ENCODE measurements at places on chromosomes 4 and X.

GRCh38 chrX:34655501-34656455 lies 1.3 kb downstream of the TMEM47 start:
- peak; percentile 64 for DNase-seq

DNA sequence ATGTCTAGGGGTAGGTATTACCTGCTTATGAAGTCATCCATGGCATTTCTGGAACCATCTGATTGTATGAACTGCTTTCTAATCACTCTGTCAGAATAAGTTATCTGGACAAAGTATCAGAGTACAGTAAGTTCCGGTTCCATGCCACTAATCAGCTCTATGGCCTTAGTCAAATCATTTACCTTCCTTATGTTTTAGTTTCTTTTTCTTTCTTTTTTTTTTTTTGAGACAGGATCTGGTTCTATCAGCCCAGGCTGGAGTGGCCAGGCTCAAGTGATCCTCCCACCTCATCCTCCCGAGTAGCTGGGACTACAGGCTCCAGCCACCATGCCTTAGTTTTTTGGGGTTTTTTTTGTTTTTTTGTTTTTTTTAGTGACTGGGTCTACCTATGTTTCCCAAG lies 11.5 kb downstream of the XIAP start:
- no peak for DNase-seq

- DNase-seq, result no peak
Observed at GRCh38 chrX:101357166-101357795, 8.7 kb upstream of the TIMM8A start.

- no peak for DNase-seq
Observed at GRCh38 chrX:120453985-120454384, 15.1 kb downstream of the LAMP2 start.

- DNase-seq, result peak; percentile 48
Observed at GRCh38 chr4:41146716-41147506, 67.4 kb downstream of the APBB2 start.

DNA sequence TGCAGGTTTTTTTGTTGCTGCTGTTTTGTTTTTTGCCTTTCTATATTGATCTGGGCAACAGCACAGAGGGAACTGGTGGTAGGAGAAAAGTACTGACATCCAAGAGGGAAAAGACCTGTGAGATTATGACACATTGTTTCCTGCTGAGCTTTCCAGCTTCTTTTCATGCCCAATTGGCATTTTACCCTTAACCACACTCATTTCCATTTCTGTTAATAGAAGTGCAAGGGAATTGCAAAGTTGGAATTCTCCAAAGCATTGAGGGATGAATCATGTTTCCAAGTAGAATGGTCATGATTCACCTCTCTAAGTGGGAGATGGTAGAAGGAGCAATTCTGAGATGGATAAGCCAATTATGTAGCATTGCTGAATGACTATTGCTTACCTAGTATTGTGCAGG lies 161.5 kb downstream of the PPARGC1A start:
- DNase-seq, result no peak

GRCh38 chr4:138975225-138975624 lies 40.4 kb upstream of the NOCT start:
- no peak for DNase-seq

DNA sequence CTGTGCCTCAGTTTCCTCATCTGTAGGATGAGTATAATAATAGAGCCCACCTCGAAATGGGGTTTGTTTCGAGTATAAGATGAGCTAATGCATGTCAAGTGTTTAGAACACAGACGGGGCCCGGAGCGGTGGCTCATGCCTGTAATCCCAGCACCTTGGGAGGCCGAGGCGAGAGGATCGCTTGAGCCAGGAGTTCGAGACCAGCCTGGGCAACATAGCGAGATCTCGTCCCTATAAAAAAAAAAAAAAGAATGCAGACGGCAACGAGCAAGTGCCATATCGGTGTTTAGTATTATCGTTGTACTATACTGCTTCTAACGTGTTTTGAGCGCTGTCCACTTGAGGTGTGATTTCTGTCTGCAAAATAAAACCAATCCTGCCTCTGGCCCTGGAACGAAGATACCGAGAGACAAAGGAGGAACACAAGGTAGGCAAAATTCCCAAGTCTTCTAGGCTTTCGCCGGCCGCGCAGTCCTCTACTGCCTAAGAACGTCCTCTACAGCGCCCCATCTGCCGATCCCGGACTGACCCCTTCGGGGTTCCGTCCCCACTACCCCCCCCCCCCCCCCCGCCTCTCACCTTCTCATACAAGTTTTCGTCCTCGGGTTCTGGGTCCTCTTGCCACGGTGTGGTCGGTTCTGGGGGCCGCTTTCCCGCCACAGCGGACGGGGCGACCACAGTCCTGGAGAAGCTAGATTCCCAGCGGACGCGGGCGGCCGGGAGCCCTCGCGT lies 442 bp downstream of the NDUFB11 start:
- DNase-seq, result peak; percentile 71

DNA sequence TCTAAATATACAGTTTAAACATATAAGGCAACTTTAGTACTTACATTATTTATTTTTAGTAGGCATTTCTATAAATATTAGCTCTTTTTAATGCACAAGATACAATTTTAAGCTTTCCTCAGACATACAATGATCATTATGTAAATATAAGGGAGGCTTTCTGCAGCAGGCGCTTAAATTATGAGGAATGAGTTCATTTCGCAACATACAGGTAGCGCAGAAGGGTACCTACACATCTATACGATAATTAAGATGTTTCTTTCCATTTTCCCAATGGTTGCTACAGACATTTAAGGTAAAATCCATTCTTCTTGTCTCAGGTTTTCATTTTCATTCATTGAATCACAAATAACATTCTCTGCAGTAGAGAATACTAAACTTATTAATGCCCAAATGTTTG lies 1.2 kb downstream of the AASDH start:
- DNase-seq, result no peak

DNA sequence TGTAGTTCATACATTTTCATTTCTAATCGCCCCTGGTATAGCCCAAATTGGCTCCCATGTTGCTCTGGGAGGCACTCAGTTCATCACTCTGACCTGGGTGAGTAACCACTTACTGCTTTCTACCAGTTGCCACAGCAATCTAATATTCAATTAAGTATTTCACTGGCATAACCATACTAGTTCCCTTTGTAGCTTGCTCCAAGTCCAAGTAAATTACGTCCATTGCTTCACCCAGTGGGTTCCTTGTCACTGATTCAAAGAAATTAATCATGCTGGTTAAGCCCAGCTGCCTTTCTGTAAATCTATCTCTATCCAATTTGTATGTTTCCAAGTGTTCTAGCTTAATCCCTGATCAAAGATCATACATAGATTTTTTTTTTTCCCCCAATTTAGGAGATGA lies 92.0 kb upstream of the CBR4 start:
- DNase-seq, result no peak

DNA sequence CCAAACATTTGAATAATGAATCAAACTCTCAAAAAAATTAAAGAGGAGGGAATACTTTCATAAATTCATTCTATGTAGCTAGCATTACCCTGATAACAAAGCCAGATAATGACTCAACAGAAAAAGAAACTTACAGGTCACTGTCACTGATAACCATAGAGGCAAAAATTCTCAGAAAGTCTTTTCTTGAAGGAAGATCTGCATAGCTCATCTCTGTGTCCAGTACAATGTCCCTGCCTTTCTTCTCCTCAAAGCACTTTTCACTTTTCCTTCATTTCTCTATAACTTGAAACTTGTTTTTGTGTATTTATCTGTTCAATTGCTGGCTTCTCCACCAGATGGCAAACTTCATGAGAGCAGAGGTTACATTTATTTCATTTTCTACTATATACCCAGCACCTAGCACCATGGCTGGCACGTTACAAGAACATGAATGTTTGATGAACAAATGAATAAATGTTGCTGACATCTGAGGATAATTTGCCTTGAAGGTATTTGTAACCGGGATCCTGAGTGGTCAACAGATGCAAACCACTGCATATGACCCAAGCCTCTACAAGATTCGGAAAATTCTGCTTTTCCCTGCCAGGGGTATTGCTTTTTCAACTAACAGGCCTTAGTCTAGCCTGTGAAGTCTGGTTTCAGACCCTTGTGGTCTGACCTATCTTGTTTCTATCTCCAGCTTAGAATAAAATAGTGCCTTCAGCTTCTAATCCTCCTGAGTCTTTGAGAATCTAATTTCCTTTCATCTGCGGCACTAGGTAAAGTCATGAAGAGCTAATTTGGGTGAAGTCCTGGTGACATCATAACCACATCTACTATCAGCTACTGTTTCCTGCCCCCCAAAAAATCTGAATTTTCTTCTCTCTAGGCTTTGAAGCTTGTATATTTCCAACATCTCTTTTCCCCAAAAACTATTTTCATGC lies 52.5 kb upstream of the ANTXR2 start:
- peak; percentile 63 for DNase-seq

DNA sequence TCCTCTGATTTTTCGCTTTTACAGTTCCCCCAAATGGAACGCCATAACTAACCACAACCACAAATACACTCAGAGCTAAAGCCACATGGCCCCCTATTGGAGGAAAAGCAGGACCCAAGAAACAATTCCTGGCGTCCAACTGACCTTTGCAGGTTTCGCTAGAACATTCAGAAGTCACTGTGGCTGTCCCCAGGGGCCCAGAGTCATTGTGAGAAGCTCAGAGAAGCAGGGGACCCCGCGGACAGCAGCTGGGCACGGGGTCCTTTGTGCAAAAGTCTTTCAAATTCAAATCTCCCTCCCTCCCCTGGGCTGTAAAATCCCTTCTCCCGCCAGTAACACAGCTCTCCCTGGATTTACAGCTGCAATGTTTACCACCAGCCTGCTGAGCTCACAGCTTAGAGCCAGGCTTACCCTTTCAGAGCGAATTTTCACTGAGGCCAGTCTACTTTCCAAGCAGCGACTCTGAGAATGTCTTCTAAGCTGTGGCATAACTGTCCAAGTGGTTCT lies 214.8 kb downstream of the CRLF2 start:
- no peak for DNase-seq

DNA sequence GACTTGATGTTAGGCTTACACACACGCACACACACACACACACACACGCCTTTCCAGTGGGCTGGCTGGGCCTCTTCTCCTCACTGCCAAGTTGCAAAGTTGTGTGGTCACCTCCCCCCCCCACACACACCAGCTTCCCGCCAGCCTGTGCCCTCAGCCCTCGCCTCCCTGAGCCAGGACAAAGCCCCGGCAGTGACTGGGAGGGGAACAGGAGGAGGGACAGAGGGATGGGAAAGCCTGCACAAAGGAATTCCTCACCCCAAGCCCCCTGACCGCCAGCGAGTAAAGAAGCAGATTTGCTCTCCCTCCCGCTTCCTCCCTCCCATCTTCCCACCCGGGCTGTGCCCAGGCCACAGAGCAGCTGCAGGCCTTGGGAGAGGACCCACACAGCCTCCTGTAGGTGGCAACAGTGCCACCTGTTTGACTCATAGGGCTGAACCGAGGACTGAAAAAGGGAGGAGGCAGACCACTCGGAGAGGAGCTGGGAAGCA lies at the start of gene GDPD2:
GDPD2 (plus strand) TSS at position 464 of the 491 bp plus-strand sequence. CDS start 1,671 bp downstream, outside the sequence.
- DNase-seq, result peak; percentile 37

DNA sequence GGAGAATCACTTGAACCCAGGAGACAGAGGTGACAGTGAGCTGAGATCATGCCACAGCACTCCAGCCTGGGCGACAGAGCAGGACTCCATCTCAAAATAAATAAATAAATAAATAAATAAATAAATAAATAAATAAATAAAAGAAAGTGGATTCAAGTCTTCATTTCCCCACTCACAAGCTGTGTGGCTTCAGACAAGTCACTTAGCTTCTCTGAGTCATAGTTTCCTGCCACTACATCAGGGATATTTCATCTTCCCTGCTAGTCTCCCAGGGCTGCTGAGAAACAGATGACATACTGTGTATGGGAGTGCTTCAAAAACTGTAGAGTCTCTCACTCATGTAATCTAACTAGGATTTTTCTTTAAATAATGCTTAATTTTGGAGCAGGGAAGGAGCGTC lies 37.2 kb downstream of the TBC1D9 start:
- no peak for DNase-seq

DNA sequence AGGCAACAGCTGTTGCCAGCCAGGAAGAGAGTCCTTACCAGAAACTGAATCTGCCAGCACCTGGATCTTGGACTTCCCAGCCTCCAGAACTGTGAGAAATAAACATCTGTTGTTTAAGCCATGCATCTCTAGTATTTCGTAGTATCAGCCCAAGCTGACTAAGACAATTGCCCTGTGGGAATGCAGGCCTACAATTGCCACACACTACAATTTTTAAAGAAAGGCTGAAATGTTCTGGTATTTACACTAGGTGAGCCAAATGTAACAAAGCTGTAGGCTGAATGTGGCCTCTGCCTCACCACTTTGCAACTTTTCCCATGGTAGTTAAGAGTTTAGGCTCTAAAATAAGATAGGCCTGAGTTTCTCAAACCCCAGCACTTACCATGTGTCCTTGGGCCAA lies 59.1 kb downstream of the SPATA18 start:
- DNase-seq, result no peak

- no peak for DNase-seq
Observed at GRCh38 chr4:104490096-104490769, 4.5 kb downstream of the CXXC4 start.

DNA sequence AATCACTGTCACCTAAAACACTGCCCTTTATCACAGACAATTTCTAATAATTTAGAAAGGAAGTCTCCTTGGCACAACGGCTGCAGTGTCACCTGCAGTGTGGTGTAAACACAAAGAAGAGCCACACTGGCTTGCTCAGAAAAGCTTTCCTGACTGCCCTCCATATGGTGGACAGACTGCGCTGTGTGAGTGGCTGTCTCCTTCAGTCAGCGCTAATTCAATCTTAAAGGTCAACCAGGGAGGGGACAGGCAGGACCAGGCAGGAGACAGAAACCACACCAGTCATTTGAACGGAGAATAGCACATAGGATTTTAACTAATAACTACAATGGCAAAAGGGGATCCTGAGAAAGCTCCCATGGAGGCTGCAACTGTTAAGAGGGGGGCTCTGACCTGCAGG lies 132.1 kb downstream of the NSUN7 start:
- DNase-seq, result no peak

DNA sequence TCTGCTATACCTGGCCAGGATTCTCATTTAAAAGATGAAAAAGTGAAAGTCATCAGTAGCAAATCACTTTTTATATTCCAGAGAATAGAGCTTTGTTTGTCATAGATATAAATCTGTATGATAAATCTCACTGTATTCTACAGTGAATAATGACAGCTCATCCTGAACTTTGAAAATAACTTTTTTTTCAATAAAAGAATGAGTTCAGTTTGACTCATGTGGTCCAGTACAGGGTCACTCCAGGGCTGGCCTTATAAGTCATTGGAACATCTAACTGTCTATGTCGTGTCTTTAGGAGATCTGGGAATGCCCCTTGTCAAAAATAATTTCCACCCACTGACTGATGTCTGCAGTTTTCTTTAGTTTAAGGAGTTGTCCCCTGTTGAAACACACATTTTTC lies 18.5 kb upstream of the CXCL8 start:
- DNase-seq, result no peak

DNA sequence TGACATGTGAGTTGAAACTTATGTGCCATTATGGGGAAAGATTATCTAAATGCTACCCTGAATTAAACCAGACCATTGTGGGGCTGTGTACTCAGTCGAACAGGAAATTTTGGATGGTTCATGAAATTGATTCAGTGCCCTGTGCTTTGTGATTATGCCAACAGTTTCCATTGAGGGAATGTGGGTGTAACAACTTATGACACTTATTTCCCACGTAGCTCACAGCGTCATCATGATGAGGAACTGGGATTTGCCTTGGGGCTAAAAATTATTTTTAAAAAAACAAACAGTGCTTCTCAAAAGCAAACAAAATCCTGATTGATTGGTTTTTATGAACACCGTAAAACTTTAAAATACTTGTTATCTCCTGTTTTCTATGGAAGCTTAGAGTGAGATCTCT lies 8.3 kb upstream of the CLTRN start:
- DNase-seq, result no peak

Data from muscle of leg (tissue), 16 donors.